NCI-H446 treated with DMSO at 0.1 percent for 48 hours (cell line): ENCODE measurements at places on chromosomes 12 and 14.

GRCh38 chr12:69648476-69648875 is 37.8 kb upstream of the LRRC10 start:
- DNase-seq: no peak

DNA sequence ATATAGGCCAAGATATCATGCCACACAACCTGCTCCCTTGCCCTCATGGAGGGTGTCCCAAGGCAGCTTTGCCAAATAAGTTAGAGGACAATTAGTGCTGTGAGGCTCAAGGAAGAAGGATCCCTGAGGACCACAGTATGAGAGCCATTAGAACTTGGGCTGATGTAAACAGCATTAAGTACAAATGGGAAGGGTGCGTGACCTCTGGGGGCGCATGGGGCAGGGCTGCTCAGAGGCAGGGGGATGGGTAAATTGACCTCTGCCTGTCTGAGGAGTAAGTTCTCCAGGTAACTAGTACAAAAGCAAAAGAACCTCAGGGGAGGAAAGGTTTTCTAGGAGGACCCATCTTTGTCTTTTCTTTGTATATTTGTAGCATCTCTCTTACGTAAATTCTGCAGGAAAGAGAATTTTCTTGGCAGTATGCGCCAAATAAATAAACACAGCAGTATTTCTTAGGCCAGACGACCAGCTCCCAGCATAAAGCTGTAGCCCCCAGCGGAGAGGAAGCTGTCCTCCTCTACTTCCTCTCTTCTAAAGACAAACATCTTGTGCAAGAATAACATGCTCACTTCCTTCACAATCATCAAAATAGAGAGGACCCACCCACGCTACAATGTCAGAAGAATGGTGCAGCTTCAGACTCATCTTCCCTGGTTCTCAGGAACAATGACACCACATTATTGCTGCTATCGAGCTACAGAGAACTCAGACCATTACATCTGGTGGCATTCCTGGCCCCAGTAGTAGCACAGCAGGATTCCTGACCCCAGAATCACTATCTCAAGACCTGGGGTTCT is 16.4 kb upstream of the VWF start:
- no peak for DNase-seq

GRCh38 chr14:95026851-95027463 is 130.4 kb downstream of the DICER1 start:
- no peak for DNase-seq

DNA sequence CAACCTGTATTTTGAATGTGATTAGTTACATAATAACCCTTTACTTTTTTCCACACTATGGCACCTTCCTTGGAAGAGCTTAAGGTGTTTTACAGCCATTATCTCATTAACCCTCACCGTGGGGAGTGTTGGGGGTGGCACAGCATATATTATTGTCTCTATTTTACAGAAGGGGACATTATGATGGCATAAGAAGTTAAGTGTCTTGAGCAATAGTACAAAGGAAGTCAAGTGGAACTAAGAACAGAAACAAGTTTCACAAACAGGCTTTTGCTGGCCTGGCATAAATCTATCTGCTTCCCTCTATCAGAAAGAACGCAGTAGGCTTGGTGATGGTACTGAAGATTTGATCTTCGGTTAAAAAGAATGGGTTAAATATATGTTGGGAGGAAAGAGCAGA is 169.7 kb upstream of the OTX2 start:
- DNase-seq: no peak

- no peak for DNase-seq
Observed at GRCh38 chr14:70050136-70050535, 138.6 kb downstream of the SLC8A3 start.

DNA sequence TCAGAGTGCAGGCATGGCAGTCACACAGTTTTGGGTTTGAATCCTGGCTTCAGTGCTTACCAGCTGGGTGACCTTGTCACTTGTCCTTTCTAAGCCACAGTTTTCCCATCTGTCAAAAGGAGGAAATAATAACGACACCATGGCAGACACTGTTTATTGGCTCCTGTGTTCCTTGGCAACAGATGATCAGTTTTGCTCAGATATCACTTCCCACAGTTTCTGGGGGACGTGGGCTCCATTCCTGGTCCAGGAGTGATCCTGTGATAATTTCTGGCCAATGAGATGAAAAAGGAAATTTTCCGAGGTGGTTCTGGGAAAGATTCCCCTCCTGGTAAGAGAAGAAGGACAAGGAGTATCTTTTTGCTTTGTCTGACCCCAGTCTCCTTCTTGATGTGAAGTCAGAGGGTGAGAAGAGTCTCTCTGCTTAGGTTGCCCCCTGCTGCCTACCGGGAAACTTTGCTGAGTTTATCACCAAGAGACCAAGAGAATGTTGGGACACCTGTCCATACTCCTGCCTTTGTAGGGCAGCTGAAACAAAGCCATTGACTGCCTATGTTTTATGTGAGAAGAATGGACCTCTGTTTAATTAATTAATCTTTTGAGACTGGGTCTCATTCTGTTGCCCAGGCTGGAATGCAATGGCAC is 178.9 kb upstream of the NRXN3 start:
- DNase-seq: no peak

DNA sequence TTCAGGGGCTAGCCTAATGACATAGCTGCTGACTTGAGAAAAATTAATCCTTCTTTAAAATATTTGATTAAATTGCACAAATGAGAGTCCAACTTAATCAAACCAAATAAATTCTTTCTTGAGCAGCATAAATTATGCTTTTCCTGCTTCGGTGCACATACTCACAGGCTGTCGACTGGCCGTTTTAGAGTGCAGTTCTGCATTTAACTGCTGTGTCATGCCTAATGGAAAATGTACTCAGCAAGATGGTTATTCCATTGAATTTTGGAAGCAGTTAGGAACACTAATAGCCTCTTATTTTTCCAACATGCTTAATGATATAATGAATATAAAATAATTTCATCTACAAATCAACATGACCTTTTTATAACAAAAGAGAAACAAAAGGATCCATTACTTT is 266.1 kb upstream of the LRIG3 start:
- no peak for DNase-seq

- no peak for DNase-seq
Observed at GRCh38 chr14:22973217-22974032, 8.9 kb downstream of the AJUBA start.

- no peak for DNase-seq
Observed at GRCh38 chr12:27013611-27014084, 536 bp downstream of the TM7SF3 start.
